Bronchial epithelial cell (primary cell): ENCODE measurements at places on chromosomes 3 and 15.

DNA sequence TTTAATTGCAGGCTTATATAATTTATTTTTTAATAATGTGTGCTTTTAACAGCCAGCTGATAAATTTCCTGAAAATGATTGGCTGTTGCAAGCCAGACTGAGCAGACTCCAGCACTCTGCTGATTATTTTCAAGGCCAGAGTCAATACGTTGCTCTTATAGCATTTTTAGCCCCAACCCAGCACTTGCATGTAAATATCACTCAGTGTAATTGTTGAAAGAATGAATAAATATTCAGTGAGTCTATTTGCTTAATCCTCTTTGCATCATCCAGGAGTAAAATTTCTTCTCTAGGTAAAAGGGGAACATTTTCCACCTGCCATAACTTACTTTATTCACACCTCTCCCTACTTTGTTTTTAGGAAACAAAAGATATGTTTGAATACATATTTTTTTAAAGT lies 2.9 kb downstream of the GABRR3 start:
- DNase-seq: no peak

DNA sequence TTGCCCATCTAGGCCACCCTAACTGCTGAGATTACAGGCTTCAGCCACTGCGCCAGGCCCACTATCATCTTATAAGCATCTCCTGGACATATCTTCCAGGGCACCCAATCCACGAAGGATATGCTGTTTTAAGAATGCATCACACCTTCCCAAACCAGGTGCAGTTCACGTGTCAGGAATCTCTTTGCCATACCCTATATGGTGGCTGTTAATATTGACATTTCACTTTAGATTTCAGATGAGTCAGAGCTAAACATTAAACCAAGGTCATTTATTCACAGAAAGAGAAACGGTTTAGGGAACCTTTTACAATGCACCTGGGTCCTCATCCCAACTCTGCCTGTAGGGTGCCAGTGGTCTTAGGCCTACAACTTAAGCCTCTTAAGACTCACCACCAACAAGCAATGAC lies 85.7 kb downstream of the TBL1XR1 start:
- DNase-seq: peak; percentile 51

DNA sequence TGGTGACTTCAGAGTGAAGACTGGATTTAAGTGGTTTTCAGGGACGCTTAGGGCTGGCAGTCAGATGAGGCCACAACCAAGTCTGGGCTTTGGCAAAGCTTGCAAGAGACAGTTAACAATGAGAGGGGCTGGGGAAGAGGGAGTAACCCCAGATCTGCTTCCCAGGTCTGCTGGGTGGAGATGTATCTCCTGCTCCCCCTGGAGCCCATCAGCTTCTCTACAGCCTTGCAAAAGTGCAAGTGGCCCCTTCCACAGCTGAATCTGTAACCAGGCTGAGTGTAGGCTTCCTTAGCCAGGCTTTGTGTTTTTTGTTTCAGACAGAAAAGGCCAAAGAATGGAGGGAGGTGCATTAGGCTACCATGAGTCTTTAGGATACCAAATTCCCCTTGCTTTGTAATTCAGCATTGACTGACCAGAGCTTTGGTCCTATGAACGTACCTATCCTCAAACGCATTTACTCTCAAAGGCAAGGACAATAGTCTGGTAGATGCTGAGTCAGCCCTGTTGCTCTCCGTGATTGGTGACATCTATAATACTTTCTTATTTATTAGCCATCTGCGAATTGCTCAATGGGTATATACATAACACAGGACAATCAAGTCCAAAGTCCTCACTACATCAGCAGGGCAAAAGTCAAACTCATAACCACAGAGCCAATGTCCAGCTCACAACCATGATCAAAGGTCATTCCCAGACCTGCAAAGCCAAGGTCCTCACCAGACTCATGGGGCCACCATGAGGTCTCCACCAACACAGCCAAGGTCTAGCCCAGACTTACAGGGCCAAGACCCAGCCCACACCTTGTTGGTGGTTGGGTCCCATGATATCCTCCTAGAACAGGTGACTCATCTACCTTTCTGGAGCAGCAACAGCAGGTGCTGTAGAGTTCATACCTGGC lies 17.1 kb downstream of the CCDC13 start:
- no peak for DNase-seq

DNA sequence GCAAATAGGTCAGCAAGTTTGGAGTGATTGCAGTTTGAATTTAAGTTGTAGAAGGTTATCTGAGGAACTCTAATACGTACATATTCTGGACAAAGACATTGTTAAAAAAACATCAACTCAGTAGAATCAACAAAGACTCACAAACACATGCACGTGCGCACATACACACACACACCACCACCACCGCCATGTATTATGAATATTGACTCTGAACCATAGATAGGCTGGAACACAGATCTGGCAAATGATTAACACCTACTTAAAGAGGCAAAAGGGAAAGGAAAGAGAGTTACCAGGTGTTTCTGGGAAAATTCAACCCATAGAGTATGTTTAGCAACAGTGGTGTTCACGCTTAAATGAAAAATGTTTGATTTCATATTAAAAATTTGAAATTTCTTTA lies 334.2 kb upstream of the ALCAM start:
- no peak for DNase-seq

DNA sequence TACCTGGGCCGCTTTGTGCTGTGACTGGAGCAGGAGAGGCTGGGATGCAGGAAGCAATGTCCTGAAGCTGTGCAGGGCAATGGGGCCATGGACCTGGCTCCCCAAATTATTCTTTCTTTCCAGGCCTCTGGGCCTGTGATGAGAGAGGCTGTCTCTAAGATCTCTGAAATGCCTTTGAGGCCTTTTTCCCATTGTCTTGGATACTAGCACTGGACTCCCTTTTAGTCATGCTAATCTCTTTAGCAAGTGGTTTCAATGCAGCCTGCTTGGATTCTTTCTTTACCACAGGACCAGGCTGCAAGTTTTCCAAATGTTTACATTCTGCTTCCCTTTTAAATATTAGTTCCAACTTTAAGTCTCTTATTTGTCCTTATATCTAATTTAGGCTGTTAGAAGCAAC lies 64.8 kb upstream of the SGO1 start:
- DNase-seq: no peak

- no peak for DNase-seq
These were observed 65.2 kb upstream of the SPPL2A start for GRCh38 chr15:50830477-50831354.

DNA sequence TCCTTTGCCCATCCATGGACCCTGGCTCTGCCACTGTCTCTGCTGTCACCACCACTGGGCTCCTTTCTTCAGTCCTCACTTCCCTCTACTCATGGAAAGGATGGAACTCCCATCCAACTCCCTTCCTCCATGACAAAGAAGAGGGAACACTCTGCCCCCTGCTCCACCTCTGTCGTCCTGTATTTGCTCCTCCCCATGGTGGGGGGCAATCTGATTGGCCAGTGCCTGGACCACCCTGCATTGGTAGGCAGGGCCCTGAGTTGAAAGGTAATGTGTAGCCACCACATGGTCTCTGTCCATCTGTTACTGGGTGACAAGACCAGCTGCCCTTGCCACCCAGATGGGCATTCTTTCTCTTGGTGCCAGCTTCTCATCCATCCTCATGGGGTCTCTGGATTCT lies 20.7 kb upstream of the HEG1 start:
- no peak for DNase-seq

DNA sequence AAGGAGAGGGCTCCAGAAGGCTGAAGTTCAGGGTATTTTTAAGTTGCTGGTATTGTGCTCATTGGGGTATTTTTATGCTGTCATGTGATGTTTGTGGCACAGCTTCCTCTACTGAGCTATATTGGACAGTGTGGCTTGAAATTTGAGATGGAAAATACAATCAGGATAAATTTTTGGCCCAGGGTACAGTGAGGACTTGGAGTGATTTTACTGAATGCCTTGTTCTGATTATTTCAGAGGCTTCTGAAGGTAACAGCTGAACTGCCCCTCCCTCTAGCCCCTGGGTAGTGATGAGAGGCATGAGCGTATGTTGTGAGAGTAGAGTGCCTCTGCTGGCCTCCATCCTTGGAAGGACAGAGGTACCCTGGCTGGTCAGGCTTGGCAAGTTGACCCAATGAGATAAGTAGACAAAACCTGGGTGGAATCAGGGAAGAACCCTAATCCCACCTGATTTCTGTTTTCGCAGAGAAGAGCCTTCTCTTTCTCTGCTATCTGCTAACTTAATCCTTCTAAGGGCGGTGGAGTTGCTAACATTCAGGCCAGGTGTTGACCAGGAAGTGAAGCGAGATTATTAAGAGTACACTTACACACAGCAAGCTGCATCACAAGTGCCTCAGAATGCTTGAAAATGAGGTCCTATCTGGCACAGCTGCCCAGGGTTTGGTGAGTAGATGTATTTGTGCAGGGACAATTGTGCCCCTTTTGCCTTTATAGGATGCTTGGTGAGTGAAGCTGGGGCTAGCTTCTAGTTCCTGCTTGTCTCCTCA lies 98.1 kb upstream of the CLSTN2 start:
- DNase-seq: no peak
